NCI-H446 (cell line): ENCODE measurements at places on chromosomes 7 and 10.

GRCh38 chr7:21023841-21024484, 237.3 kb upstream of the SP8 start:
- no peak for DNase-seq

- DNase-seq: no peak
These were observed 50.0 kb upstream of the WIPI2 start for GRCh38 chr7:5139998-5140397.

GRCh38 chr10:77029777-77030717, 607.6 kb downstream of the KCNMA1 start:
- no peak for DNase-seq

DNA sequence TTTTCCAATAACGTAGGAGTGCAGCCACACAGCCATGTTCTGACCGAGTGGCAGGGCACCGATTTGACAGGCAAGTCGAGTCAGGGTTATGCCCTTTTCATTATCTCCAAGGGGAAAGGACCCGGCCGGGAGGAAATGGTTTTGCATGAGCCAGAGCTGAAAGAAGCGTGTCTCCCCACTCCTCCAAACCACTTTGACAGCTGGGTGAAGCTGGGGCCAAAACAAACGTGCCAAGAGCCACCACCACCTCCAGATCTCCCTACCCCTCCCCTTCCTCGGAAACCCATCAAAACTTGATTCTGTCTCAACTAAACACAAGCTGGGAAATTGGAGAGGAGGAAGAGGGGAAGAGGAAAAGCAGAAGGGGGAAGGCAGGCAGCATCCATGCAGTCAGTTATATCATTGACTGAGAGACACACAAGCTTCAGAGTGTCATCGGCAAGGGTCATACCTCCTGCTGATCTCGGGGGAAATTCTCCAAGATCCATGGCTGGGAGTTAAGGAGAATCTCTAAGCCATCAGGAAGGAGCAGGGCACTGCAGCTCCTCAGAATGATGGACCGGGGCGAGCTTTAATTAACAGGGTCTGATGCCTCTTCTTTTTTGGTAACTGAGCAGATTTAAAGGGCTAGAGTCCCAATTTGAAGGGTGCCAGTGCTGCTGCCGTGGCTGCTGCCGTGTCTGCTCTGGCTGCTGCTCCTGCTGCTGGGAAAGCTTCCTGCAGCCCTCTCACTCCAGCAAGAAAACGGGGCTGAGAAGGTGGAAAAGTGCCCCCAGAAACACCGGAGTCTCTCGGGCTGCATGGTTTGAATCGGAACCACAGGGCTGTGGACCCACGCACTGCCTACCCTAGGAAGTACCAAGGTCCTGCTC, 34.7 kb upstream of the CALN1 start:
- no peak for DNase-seq

- no peak for DNase-seq
These were observed 356.3 kb upstream of the GALNT17 start for GRCh38 chr7:70775570-70776156.

- peak; percentile 42 for DNase-seq
These were observed 3.2 kb downstream of the MKX start for GRCh38 chr10:27742195-27743011.

GRCh38 chr7:73952266-73952665, 75.7 kb upstream of the ELN start:
- no peak for DNase-seq

- no peak for DNase-seq
These were observed 17.0 kb downstream of the ADRA2A start for GRCh38 chr10:111093741-111094380.

DNA sequence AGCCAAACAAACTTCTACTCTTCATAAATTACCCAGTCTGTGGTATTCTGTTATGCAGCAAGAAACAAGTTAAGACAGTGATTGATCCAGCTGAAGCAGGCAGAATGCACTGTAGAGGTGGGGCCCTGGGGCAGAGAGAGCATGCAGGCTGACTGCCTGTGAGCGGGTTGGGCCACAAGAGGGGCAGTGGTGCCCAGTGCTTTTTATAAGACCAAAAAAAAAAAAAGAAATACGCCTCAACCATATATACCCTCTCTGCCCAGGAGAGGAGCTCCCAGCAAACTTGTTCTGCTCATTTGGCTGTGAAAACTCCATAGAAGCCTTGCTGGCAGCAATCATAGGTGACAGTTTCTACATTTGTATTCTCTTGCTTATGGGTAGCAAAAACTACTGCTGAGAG, 104.7 kb downstream of the SORBS1 start:
- DNase-seq: no peak

GRCh38 chr7:91446819-91447218, 182.6 kb downstream of the FZD1 start:
- no peak for DNase-seq

- DNase-seq: no peak
These were observed 300.3 kb downstream of the CDK14 start for GRCh38 chr7:90896458-90896857.

DNA sequence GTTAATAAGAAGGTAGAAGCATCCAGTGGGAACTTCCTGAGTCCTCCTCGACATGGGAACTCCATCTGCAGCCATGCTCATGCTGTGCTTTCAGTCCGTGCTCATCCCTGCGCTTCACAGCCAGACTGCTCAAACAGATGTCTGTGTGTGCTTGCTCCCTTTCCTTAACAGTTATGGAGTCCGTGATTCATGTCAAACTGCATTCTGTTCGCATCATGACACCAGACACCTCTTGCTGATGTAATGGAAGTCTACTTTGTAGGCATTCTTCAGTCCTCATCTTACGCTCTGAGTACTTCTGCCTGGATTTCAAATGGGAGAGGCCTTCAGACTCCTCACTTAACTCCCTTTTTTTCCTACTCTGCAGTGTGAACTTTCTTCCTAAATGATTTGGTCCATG, 304.9 kb downstream of the SUGCT start:
- no peak for DNase-seq

DNA sequence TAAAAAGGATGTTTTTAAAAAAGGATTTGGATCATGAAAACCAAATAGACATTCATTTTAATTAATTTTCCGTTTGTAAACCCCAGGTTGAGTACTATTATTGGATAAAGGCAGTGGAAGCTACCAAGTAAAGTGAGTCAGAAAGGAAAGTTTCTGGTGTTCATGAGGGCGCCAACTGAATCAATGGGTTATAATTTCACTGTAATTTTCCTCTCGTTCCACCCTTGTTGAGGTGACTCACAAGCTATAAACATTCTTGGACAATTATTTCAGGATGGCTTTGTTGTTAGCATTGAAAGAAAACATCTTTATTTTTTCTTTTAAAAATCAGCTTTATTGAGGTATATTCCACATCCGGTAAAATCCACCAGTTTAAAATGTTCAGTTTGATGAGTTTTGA, 5.1 kb upstream of the FAM133B start:
- no peak for DNase-seq

DNA sequence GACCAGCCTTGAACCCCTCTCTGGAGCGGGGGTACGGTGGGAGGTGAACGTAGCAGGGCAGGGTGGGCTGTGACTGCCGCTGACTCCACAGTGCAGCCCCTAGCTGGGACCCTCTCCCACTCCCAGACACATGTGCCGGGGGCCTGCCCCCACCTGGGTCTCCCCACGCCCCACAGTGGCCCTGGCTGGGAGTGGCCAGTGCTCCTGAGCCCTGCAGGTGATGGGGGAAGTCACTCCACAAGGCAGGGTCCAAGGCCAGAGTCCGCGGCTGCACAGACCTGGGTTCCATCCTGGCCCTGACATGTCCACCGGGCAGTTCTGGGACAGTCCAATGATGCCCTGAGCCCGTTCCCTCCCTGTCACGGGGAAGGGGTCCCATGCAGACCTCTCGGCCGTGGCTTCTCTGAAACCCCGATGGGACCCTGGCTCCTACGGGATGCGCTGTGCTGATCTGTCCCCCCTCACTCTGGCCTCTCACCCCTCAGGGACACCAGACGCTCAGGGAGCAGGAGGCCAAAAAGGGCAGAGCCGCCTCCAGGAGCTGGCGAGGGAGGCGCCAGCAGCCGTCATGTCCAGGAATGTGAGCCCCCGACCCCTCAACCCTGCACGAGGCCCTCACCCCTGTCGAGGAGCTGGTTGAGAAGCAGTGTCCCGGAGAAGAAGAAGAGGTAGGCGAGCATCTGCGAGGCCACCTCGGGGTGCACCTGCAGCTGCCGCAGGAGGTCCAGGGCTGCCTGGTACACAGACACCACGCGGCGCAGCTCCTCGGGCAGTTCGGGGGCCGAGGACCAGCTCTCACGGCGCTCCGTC, 40.4 kb downstream of the AP5Z1 start:
- no peak for DNase-seq

GRCh38 chr10:84221916-84222315, 3.4 kb downstream of the LRIT2 start:
- DNase-seq: no peak

DNA sequence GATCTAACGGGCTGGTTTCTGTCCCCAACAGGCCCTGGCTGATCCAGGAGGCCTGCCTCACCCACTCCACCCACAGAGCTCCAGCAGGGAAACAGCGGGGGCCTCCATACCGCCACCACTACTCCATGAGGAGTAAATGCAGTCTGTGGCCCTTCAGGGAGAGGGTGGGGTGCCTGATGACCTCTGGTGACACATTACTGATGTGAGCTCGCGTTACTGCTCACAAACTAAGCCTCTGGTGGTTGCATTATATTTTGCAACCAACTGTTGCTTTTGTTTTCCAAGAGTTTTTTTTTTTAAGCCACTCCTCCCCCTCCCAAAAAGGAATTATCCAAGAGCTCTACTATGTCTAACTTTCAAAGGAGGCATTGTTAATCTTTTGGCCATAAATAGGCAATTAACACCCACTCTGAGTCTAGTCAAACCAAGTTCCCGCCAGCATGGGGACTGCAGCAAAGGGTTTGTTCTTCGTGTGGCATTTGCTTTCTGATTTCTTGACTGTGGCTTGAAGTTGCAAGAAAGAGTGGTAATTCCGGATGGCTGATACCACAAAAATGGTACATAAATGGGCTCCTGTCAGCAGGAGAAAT, 72.6 kb downstream of the FAM53B start:
- no peak for DNase-seq

DNA sequence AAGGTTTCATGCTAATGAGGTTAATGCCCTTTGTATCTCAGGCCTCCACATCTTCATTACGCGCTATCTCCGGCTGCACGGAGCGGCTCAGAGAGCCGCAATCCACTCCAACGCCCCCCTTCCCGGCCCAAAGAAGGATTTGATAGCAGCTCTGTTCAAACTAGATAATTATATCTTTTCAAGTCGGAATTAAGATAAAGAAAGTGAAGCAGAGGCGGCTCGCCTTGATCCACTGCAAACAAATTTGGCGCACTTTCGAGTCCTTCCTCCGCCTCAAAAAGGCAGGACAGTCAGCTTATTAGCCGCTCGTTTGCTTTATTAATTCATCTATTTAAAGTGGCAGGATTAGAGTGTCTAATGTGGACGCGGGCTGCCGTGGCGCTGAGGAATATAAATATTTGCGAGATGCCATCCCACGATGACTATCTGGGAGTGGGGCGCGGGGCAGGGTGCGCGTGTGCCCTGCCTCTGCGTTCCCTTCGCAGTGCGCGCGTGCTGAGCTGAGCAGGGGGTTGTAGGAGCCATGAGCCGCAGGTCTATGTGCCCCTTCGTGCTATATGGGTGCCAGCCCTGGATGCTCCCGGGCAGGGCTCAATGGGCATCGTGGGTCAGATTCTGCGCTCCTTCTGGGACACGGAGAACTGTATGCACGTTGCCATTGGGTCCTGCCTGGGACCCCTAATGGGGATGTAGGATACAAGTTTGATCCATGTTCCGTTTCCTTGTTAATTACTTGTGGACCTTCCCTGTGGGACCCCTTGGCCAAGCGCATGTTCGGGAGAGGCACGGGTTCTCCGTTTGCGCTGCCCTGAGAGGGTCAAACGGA, 9.0 kb downstream of the EMX2 start:
- no peak for DNase-seq
